RWPE2 (cell line): ENCODE measurements at places on chromosomes 3 and 15.

DNA sequence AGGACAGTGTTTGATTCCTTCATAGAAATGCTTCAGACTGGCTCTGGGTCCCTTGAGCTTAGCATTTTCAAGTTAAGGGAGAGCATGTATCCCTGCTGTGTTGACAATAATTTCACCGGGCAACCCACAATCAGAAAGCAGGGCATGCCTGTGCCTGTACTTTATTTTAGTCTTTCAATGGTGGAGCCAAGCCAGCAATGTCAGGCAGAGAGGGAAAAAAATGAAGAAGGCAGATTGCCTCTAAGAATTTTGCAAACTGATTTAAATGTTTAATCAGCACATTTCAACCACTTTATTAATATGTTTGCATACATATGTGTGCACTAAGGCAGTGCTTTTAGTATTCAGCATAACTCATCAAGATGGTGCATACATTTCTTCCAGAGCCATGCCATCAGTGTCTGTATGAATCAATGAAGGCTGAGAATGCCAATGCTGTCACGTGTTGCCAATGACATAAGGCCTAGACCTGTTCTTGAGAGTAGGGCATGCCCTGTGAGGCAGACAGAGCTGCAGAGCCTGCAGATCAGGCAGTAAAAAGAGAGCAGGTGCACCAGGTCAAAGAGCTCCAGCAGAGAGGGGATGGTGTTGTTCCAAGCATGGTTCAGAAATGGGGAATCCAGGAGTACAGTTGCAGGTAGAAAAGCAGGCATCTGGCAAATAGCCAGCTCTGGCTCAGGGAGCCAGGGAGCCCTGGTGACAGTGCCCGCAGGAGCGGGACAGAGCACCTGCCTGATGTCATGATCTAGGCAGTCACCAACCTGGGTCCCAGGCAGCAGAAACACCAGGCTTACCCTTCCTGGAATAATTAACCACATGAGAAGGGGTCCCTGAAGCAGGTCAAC, 508.5 kb downstream of the GABRG3 start:
- no peaks in the 10 kb centered on the region for H3K4me1 ChIP-seq
- H3K36me3 ChIP-seq = no peaks in the 10 kb centered on the region
- no peaks in the 10 kb centered on the region for H3K27me3 ChIP-seq

GRCh38 chr3:52243791-52244628, 1.5 kb upstream of the PPM1M start:
- H3K27ac ChIP-seq = peak overlapping the region; percentile 52
- H3K4me1 ChIP-seq = peaks cover 24% of the 10 kb centered on the region
- H3K4me3 ChIP-seq = no peak overlapping the region

- peak overlapping the region; percentile 0 for H3K27ac ChIP-seq
- no peaks in the 10 kb centered on the region for H3K27me3 ChIP-seq
- no peak overlapping the region for H3K4me3 ChIP-seq
- DNase-seq = no peak
- H3K4me1 ChIP-seq = peaks cover 25% of the 10 kb centered on the region
These were observed 18.9 kb upstream of the SLC27A2 start for GRCh38 chr15:50162969-50163718.

DNA sequence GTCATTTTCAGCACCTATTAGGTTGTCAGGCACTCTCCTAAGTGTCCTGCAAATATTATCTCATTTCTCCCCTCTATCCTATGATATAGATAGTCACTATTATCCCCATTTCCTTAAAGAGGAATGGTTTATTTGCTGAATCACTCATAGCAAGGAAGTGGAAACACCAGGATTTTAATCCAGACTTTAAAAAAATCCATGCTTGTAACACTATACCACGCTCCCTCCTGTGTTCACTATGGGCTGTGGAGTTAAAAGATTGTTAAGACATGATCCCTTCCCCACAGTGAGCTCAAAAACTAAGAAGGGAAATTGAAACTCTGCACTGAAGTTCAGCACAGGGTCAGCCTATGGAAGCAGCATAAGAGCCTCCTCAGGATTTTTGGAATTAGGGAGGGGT, 60.2 kb downstream of the TMEM39A start:
- H3K4me1 ChIP-seq = no peaks in the 10 kb centered on the region
- H3K4me3 ChIP-seq = no peak overlapping the region
- H3K27me3 ChIP-seq = no peaks in the 10 kb centered on the region
- H3K36me3 ChIP-seq = no peaks in the 10 kb centered on the region
- DNase-seq = no peak

DNA sequence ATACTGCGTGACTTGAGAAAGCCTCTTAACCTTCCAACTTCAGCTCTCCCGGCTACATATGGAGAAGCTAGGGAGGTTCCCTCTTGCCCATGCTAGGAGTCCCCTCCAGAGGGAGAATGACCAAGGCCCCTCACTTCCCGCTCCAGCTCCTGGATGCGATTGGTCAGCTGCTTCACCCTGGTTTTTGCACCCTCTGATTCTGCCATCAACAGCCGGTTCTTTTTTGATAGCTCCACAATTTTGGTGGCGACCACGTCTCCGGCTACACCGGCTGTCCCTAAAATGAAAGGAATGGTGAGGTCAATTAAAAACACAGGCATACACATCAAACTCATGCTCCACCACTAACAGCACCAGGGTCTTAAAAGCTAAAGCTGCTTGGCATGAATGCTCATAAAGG, 20.6 kb downstream of the CCDC13 start:
- H3K4me1 ChIP-seq = no peaks in the 10 kb centered on the region
- H3K4me3 ChIP-seq = no peak overlapping the region
- no peak overlapping the region for H3K27ac ChIP-seq
- no peaks in the 10 kb centered on the region for H3K36me3 ChIP-seq

- no peak for DNase-seq
- no peaks in the 10 kb centered on the region for H3K36me3 ChIP-seq
- H3K4me3 ChIP-seq = no peak overlapping the region
- H3K4me1 ChIP-seq = peaks cover 19% of the 10 kb centered on the region
These were observed 219.7 kb downstream of the SLCO3A1 start for GRCh38 chr15:92073044-92073785.

- H3K36me3 ChIP-seq = peaks cover 30% of the 10 kb centered on the region
- H3K27me3 ChIP-seq = no peaks in the 10 kb centered on the region
- peak overlapping the region; percentile 97 for H3K27ac ChIP-seq
- no peak overlapping the region for H3K4me3 ChIP-seq
- peaks cover 40% of the 10 kb centered on the region for H3K4me1 ChIP-seq
These were observed 2.6 kb downstream of the MAP2K1 start for GRCh38 chr15:66389098-66389858.

DNA sequence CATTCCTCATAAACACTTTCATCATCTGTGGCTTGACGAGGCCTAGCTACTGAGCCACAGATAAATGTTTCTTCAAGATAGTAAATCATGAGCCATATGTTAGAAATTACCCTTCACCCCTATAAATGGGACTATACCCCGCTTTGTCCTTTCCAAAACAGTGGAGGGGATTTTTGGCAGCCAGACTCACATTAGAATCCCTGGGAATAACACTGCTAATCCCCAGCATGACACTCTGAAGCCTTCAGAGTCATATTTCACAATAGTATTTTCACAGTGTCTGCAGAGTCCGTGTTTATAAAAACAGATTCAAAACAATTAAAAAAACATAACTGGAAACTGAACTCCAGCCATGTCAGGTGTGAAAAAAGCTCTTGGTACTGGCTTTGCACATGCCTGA, 271.6 kb downstream of the ERC2 start:
- DNase-seq = no peak
- H3K27me3 ChIP-seq = no peaks in the 10 kb centered on the region
- no peak overlapping the region for H3K4me3 ChIP-seq
- no peaks in the 10 kb centered on the region for H3K4me1 ChIP-seq
- no peak overlapping the region for H3K27ac ChIP-seq

DNA sequence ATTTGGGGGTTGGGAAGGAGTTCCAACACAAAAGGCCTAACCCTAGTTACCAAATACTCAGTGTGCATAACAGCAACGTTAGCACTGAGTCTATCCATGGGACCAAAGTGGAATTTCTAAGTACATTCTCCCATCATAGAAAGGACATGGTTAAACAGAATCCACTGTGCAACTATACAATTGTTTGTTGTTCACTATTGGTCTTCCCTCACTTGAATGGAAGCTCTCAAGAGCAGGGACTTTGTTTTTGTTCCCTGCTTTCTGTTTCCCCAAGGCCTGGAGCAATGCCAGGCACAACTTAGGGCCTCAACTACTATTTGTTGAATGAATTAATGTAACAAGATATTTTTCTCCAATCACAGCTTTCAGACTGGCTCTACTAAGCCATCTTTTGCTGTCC, 25.6 kb downstream of the COL8A1 start:
- peaks cover 34% of the 10 kb centered on the region for H3K4me1 ChIP-seq
- peak overlapping the region; percentile 59 for H3K27ac ChIP-seq
- no peak overlapping the region for H3K4me3 ChIP-seq
- peaks cover 73% of the 10 kb centered on the region for H3K36me3 ChIP-seq
- no peak for DNase-seq

DNA sequence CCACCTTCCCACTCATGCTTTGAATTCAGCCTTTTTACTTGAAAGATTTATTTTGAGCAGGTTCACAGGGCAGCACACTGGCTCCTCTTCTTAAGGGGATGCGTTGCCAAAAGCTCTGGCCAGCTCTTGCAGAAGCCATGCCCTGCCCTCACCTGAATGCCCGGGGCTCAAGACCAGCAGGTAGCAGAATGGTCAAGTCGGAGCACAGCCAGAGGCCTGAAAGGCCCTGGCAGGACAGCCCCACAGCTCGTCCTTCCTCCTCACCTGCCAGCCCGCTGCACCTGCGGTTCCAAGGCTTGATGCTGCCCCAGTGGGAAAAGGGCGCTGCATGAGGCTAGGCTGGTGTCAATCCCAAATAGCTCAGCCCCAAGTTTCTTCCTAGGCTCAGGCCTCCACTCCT, 13.1 kb downstream of the CA12 start:
- DNase-seq = no peak
- H3K27me3 ChIP-seq = no peaks in the 10 kb centered on the region
- no peak overlapping the region for H3K4me3 ChIP-seq

GRCh38 chr3:71185733-71186455, 397.6 kb downstream of the FOXP1 start:
- H3K4me3 ChIP-seq = no peak overlapping the region
- H3K4me1 ChIP-seq = peaks cover 12% of the 10 kb centered on the region
- H3K36me3 ChIP-seq = no peaks in the 10 kb centered on the region; the same call in 1 of the 2 replicates
- H3K27ac ChIP-seq = peak overlapping the region; percentile 65

GRCh38 chr15:100172356-100173024, 169.3 kb downstream of the ADAMTS17 start:
- H3K27ac ChIP-seq = no peak overlapping the region
- DNase-seq = peak; percentile 18
- H3K36me3 ChIP-seq = no peaks in the 10 kb centered on the region
- H3K27me3 ChIP-seq = no peaks in the 10 kb centered on the region
- H3K4me1 ChIP-seq = no peaks in the 10 kb centered on the region
- H3K4me3 ChIP-seq = no peak overlapping the region

GRCh38 chr3:72100080-72100511, 315.1 kb upstream of the PROK2 start:
- no peaks in the 10 kb centered on the region for H3K4me1 ChIP-seq
- no peak for DNase-seq
- no peak overlapping the region for H3K27ac ChIP-seq
- peaks cover 12% of the 10 kb centered on the region for H3K27me3 ChIP-seq
- no peaks in the 10 kb centered on the region for H3K36me3 ChIP-seq

DNA sequence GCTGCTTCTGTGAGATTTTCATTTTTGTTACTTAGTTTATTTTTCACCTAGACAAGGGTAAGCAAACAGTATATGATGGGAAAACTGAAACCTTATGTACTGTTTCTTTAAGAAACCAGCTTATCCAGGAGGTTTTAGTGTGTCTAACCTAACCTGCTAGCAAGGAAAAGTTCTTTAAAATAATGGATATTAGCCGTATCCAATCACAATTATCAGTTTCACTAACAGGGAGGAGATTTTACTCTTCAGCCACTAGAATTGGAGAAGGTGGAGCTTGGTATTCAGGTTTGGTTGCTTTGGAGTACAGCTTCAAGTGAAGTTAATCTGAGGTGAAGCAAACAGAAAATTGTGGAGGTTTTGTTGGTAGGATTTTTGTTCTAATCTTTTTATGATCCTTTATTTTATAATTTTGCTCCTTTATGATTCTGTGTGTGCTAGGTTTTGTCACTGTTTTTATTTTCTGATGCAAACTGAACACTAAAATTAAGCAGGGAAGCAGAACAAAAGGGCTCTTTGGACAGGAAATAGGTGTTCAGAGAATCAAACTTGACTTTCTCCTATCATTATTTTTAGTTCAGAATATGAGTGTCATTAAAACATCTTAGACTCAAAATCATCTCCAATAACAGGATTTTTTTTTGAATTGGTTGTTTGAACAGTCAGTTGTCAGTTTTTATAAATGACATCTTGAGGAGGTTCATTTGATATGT, 13.0 kb downstream of the ZFAND6 start:
- H3K4me3 ChIP-seq = peak overlapping the region; percentile 42
- no peak for DNase-seq
- H3K27ac ChIP-seq = peak overlapping the region; percentile 31

- no peak for DNase-seq
- peak overlapping the region; percentile 97 for H3K27ac ChIP-seq
- H3K4me1 ChIP-seq = peaks cover 48% of the 10 kb centered on the region
- no peak overlapping the region for H3K4me3 ChIP-seq
These were observed 8.8 kb downstream of the TMEM40 start for GRCh38 chr3:12750223-12750622.

GRCh38 chr3:1330107-1330506, 237.3 kb downstream of the CNTN6 start:
- H3K36me3 ChIP-seq = no peaks in the 10 kb centered on the region
- no peak overlapping the region for H3K4me3 ChIP-seq
- H3K27me3 ChIP-seq = no peaks in the 10 kb centered on the region

DNA sequence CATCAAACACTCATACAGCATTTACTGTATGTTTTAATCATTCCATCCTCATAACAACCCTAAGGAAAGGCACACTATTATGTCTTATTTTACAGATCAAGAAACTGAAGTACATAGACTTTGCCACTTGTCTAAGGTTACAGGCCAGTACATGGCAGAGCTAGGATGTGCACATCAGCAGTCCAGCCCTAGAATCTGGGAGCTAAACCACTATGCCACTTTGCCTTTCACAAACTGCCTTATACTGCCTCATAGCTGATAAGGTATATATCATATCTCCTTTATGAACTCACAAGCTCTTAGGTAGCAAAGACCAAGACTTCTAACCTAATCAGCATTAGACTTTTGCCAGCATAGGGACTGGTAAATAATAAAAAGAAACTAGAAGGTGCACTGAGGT, 49.1 kb downstream of the MYO9A start:
- no peak overlapping the region for H3K4me3 ChIP-seq
- no peak for DNase-seq
- no peaks in the 10 kb centered on the region for H3K4me1 ChIP-seq
- H3K36me3 ChIP-seq = no peaks in the 10 kb centered on the region
- no peak overlapping the region for H3K27ac ChIP-seq
- no peaks in the 10 kb centered on the region for H3K27me3 ChIP-seq

DNA sequence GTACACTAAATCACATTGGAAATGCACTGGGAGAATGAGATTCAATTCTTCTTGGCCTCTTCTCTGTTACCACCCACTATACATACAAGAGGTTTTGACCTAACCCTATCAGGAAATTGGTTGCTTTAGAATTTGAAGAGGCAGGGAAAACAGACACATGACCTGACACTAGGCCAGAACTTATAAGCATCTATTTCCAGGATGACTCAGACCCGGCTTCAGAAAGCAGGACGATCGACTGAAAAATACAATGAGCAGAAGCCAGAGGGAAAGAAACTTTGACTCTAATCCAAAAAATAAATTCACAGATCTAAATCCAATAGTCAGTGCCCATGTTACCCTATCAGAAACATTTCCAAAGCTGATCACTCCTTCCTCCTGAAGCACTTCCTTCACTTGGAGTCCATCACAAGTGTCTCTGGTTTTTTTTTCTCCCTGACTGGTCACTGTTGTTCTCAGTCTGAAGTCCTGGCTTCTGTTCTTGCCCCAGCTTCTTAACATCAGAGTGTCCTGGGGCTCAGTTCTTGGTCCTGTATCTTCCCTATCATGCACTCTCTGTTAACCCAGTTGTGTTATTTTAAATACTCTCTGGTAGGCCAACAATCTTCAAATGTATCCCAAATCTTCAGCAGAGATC, 133.6 kb downstream of the P2RY1 start:
- no peak overlapping the region for H3K4me3 ChIP-seq
- H3K36me3 ChIP-seq = no peaks in the 10 kb centered on the region
- DNase-seq = no peak
- H3K27ac ChIP-seq = peak overlapping the region; percentile 56
